Choroid plexus epithelial cell (primary cell): ENCODE measurements at places on chromosomes 12 and 14.
A peak's percentile ranks its signal among the peaks of the same experiment; 100 is the strongest.

DNA sequence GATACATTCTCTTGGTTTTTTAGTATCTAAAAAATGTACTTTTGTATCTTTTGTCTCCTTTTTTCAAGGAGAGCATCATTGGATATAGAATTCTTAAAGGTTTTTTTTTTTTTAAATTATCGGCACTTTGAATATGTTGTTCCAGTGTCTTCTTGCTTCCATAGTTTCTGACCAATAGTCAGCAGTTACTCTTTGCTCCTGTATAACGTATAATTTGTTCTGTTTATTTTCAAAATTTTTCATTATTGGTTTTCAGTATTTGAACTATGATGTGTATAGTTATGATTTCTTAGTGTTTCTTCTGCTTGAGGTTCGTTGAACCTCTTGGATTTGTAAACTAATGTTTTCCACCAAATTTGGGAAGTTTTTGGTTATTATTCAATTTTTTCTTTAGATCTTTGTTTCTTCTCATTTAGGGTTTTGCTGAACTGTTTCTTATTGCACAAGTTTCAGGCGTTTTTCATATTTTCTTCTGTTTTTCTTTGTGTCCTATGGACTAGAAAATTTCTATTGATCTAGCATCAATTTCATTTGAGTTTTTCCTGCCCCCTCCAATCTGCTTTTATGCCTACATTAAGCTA, 93.9 kb downstream of the PLBD1 start:
- DNase-seq: peak; percentile 30

- no peak for DNase-seq
Measured at GRCh38 chr12:116140529-116140928, 137.0 kb downstream of the MED13L start.

- DNase-seq: no peak
Measured at GRCh38 chr12:105804591-105805265, 334.0 kb downstream of the NUAK1 start.

DNA sequence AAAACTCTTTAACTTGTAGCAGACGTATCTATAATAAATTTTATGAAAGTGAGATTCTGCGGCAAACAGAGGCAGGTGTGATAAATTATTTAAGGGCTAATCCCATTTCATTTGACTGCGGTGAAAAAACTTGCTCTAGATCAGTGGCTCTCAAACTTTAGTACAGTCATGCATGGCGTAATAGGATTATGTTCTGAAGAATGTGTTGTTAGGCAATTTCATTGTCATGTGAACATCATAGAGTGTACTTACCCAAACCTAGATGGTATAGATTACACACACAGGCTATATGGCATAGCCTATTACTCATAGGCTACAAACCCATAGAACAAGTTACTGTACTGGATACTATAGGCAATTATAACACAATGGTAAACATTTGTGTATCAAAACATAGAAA, 83.7 kb downstream of the HEATR5A start:
- DNase-seq: peak; percentile 86

GRCh38 chr12:2386566-2386965, 333.8 kb downstream of the CACNA1C start:
- DNase-seq: no peak

DNA sequence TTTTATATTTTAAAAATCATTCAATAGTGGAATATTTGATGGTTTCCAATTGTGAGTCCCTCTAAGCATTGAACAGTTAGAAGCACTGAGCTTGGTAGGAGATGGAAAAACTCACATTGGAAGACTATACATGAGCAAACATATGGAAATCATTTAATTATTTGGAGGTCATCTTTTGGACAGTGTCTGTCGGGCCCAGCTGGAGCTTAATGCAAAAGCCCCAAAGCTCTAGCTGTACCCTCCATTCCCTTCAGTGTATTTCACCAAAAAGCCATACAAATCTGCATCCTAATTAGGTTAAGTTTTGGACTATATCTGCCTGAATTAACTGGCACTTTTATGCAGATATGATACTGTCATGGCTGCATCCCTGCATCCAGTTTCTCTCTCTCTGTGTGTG, 365.7 kb downstream of the FLRT2 start:
- no peak for DNase-seq

GRCh38 chr12:57489157-57489641, 1.3 kb downstream of the MARS1 start:
- peak; percentile 23 for DNase-seq

DNA sequence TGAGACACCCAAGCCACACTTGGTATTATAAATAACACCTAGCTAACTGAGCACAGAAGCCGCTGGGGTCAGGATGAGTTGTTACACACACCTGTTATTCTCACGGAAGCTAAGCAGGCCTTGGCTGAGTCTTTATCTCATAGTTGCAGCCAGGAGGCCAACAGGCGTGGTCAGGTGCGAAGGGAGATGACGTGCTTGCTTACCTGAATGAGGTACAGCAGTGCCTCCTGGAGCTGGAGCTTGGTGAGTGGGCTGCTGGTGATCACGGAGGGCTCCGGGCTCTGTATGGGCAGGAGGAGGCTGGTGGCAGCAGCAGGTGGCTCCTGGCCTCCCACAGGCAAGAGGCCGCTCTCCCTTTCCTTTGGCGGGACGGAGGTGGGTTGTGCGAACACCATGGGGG, 30.4 kb upstream of the CACNA2D4 start:
- no peak for DNase-seq

DNA sequence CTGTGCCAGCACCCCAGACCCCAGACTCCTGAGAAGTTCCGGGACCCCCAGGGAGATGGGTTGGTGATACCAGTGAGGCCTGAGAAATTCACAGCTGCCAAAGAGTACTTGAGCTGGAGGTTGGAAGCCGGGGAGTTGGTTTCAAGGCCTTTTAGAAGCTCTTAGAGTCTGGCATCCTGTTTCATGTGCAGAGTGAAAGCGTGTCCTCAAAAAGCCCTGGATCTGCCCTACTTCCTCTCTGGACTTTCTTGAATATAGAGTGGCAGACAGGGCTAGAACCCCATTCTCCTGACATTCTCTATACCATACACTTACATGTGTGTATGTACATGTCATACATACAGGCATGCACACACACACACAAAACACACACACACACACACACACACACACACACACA, 31.3 kb upstream of the PPM1A start:
- DNase-seq: no peak

GRCh38 chr14:103867523-103867953, 20.2 kb upstream of the PPP1R13B start:
- no peak for DNase-seq

- peak; percentile 56 for DNase-seq
Measured at GRCh38 chr12:67193704-67194103, 75.5 kb upstream of the CAND1 start.

GRCh38 chr12:50246873-50247612, 36.3 kb downstream of the LIMA1 start:
- peak; percentile 91 for DNase-seq

- DNase-seq: no peak
Measured at GRCh38 chr14:106551265-106551664, 1024.9 kb downstream of the TMEM121 start.

DNA sequence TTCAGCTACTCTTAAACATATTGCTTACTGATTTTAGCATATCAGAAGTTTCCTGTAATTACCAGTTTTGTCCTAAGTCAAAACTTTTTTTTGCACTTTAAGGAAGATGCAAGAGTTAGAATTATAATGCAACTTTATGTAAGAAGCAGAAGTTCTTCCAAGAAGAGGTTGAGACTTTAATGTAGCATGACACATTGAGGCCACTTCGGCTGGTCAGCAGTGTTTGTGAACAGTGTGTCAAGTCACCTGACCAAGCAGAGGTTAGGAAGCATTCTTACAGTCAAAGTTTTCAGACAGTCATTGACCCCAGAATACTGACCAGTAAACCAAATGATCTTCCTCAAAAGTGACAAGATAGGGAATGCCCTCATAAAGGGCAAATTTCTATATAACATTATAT, 15.2 kb downstream of the FGFR1OP2 start:
- peak; percentile 42 for DNase-seq

- peak; percentile 80 for DNase-seq
Measured at GRCh38 chr12:53538209-53538689, 31.0 kb upstream of the NPFF start.

- no peak for DNase-seq
Measured at GRCh38 chr12:71431991-71432390, 7.6 kb upstream of the LGR5 start.

- DNase-seq: no peak
Measured at GRCh38 chr14:90612801-90613200, 203.4 kb downstream of the TTC7B start.

DNA sequence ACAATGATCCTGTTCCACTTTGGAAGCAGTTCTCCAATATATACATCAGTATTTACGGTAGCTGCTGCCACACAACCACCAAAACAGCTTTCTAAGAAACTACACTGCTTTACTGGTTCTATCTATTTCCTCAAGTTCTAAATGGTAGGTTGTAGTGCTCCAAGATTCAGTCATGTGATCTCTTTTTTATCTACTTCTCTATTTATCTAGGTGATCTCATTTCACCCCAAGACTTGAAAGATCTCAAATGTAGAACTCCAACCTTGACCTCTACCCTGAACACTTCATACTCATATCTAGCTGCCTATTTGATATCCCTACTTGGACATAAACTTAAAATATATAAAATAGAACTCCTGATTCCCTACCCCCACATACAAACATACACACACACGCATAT, 133.9 kb upstream of the RAP1B start:
- no peak for DNase-seq

GRCh38 chr12:109714913-109715244, 1.3 kb downstream of the FAM222A start:
- DNase-seq: no peak

- no peak for DNase-seq
Measured at GRCh38 chr12:51661836-51662235, 70.8 kb downstream of the SCN8A start.

DNA sequence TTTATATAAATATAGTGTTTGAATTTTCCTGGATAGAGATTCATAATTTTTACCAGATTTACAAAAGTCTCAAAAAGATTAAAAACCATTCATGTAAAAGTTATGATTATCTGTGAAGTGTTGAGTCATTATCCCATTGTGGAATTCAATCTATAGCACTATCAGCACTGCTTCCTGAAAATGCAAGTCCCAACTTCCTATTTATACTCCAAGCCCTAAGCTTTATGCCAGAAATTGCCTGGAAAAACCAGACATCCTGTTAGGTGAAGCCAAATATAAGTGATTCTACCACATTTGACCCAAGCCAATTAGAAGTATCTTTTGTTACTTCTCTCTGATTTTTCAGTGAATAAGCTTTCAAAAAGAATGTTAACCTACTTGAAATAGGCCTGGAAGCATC, 129.1 kb downstream of the GPR135 start:
- no peak for DNase-seq

GRCh38 chr14:62347562-62348011, 585.4 kb downstream of the SNAPC1 start:
- no peak for DNase-seq

DNA sequence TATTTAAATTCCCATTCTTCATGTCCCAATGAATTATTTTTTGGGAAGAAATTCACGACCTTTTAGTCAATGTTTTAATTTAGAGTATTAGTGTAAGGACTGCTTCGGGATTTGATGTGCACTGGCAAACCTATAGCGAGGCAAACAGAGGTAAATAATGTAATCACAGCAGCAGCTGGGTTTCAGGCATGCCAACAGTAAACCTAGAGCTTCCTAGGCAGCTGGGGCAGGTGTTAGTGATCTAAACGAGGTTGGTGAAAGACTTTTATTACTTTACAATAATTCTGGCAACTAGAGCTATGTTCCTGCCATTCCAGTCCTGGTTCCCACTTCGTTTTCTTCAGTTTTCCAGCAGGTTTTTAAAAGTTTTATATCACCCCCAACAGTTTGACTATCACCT, 1036.4 kb upstream of the FOXG1 start:
- no peak for DNase-seq

DNA sequence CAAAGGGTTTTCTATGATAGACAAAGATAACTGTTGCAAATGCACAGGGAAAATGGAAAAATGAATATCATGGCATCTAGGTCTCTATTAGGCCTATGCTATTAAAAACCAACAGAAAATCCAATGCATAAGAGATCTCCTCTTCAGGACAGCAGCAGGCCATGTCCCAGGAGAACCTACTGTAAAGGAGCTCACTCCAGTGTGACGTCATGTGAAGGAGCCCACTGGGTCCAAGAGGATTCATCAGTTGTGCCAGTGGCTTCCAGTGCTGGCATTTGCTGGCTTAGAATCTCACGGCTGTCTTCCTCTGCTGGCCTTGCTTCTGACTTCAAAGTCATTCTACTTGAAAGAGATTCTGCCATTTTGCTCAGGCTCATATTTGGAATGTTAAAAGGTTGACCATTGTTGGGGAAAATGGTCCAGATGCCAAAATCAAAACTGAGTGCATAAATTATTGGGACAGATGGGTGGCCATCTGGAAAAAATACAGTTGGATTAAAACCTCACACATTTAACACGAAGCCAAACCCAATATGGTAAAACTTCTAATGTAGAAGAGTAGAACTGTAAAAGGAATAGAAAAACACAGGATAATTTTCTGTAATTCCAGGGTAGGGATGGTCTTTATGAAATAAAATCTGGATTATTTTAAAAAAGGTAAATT, 75.4 kb upstream of the ARID2 start:
- no peak for DNase-seq

DNA sequence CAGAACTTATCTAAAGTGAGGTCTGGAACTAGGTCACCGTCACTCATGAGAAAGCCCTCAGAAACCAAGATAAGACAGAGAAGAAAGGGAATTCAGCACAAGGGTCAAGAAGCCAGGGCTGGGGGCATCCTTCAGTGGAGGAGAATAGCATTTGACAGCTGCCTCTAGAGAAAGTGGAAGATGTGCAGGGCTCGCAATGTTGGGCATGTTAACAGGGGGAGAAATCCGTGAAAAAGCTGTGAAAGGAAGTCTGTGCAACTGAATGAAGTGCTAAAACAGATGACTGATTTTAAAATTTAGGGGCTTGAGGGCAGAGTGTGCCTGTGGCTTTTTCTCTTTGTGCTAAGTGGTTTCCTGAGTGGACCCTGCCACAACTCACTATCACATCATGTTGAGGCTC, 97.7 kb upstream of the IFNG-AS1 start:
- DNase-seq: no peak

GRCh38 chr12:4962539-4963486, 53.1 kb downstream of the KCNA1 start:
- no peak for DNase-seq

DNA sequence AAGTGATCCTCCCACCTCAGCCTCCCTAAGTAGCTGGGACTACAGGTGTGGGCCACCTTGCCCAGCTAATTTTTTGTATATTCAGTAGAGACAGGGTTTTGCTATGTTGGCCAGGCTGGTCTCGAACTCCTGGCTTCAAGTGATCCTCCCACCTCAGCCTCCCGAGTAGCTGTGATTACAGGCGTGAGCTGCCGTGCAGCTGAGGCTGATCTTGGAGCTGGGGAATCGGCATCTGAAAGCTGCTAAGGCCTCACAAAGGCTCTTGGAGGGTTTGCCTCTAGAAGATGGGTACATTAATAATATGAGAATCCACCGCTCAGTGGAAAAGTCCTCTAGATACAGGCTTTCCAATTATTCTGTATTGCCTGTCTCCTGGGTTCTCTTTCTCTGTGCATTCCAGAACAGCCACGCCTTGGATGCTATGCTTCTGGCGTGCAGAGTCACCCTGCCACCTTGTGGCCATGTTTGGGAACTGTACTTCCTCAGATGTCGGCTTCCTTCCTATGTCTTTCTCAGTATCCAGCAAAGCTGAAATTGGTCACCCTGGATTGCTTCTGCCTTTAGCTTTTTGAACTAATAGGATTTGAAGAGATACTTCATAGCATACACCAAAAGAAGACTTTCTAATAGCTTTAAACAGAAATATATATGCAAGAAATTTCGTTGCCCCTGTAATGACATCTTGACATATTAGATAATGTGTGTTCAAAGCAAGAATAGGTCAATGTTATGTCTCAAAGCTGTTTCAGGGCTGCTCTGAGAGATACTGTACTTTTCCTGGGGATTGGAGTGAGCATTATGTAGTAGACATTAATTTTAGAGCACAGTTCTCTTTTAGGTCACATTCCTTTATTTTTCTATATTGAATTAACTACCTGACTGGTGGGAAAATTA, 75.4 kb downstream of the SNAPC1 start:
- peak; percentile 91 for DNase-seq
